HEK293T (cell line): ENCODE measurements at places on chromosomes 13 and 19.

DNA sequence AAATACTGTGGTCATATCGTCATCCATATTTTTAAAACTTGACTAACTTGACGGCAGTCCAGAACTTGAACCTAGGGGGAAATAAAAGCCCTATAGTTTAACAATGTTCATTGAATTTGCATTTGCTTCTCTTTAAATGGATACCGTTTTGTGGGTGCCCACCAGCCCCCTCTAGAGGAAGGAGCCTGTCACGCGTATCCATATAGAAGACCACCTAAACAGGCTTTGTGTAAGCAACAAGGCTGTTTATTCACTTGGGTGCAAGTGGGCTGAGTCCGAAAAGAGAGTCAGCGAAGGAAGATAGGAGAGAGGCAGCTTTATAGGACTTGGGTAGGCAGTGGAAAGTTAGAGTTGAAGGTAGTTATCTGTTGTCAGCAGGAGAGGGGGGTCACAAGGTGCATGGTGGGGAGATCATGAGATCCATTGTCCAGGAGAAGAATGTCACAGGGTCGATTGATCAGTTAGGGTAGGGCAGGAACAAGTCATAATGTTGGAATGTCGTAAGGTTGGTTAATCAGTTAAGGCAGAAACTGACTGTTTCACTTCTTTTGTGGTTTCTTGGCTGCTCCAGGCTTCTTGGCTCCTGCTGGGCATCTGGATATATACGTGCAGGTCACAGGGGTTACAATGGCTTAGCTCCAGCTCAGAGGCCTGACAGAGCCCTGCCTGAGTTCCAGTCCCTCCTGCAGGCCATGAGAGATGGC, 42.5 kb upstream of the ANKRD10 start:
- DNase-seq, result no peak

DNA sequence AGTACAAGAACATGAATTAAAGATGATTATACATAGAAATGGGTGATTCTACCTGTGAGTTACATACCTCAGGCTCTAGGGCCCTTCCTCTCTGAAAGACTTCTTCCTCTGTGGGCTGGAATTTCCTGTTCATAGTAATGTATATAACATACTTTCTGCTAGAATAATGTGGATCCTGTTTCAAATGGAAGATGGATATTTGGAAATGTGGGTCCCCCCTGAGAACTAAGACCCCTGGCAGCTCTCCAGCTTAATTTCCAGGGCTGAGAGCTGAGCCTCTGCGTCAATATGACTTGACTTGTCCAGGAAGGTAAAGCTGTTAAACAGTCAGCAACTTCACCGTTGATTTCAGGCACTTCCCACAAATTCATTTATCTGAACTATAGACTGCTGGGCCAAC, 296.3 kb downstream of the NALCN start:
- no peak for DNase-seq

GRCh38 chr19:4536798-4537197, 1.8 kb upstream of the PLIN5 start:
- DNase-seq, result no peak

DNA sequence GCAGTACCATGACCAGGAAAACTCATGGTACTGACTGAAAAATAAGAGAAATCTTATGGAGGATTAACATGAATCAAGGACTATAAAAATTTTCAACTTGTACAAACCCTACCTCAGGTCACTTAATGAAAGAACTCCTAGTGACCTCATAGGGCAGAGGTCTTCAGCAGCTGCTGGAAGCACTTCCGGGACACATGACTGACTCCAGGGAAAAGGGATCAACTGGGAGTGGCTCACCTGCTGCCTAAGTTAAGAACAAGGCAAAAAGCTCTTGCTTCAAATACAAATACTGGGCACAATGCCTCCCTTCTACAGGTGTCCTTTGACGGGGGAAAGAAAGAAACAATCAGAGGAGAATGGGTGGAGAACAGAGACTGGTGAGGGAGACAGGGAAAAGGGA, 18.6 kb downstream of the DOCK9 start:
- DNase-seq, result no peak

DNA sequence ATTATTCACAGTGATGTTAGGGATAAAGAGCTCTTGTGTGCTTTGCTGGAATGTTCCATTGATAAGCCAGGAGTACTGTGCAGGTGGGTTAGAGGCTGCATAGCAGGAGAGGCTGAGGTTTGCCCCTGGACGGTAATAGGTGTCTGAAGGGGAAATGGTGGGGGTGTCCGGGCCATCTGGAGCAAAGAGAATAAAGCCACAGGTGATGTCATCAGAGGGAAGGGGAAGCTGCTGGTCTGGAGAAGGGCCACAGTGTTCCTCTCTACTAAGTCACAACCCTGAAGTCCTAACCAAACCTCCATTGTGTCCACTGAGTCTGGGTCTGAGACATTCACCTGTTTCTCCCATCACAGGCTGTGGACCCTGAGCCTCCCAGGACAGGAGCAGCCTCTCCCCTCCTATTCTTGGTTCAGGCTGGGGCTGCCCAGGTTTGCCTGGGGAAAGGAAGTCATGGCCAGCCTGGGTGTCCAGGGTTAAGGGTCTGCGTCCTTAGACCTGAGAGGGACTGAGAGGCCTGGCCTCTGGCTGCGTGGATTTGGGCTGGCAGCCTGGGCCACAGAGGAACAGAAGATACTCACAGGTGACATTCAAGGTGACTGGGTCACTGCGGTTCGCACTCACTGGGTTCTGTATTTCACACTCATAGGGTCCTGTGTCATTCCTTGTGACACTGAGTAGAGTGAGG, 6.8 kb downstream of the CEACAM1 start:
- no peak for DNase-seq

DNA sequence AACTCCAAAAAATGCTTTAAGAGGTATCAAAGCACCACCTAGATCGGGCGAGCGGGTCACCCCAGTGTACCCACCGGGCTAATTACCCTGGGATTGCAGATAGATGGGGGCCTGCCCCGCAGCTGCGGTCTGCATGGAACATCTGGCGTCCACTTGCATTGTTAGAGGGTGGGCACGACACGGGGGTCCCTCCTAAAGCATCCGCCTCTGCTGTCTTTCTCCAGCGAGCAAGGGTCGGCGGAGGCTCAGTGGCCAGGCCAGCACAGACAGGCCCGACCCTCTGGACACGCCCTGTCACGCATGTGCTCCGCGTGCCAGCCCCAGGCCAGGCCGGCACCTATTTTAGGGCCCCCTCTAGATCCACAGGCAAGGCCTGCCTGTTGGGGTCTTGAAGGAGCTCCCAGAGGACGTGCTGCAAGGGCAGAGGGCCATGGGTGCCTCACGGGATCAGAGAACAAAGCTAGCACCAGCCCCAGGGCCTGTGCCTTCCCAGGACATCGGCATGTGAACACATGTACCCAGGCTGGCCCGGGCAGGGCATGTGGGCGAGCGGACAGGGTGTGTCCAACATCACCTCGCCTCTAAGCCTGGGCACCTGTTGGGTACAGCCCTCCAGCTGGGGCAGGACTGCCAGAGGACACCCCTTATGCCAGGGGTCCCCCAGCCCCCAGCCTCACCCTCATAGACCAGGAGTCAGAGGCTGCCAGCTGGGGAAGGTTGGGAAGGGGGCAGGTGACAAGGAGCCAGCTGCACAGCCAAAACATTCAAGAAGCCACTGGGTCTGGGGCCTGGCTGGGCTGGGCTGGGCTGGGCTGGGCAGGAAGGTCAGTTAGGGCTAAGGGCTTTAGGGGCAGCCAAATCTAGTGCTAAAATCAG, 35.6 kb upstream of the NANOS3 start:
- no peak for DNase-seq

GRCh38 chr19:14048443-14049153, 13.3 kb downstream of the PALM3 start:
- peak; percentile 80 for DNase-seq

- no peak for DNase-seq
Observed at GRCh38 chr19:32945260-32945659, 26.5 kb downstream of the CEP89 start.

DNA sequence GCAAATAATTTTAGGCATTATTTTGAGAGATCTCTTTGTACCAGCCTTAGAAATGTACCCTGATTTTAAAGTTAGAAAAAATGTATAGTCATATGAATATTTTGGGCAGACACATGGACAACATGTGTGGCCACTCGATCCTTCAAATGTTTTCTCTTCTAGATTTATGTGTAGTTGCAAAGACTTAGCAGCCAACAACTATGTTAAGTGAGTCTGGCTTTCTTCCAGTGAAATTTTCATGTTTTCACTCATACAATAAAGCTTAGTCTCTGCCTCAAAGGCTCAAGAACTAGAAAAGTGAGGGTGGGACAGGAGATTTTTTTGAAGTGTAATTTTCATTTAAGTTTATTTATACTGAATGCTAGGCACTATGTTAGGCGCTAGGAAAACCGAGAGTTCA, 207.7 kb upstream of the DACH1 start:
- no peak for DNase-seq

- no peak for DNase-seq
Observed at GRCh38 chr13:51348069-51348967, 8.8 kb downstream of the SERPINE3 start.

DNA sequence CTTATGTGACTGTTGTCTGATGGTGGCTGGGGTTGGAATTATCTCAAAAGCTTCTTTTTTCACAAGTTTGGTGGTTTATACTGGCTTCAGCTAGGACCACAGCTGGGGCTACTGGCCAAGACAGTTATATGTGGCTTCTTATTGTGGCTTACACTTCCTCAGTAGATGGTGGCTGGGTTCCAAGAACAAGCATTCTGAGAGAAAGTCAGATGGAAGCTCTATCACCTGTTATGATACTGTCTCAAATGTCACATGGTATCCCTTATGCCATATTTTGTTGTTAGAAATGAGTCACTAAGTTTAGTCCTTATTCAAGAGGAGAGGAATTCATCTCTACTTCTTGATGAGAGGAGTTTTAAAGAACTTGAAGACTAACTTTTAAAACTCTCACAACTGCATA, 41.6 kb downstream of the NDFIP2 start:
- DNase-seq, result no peak

DNA sequence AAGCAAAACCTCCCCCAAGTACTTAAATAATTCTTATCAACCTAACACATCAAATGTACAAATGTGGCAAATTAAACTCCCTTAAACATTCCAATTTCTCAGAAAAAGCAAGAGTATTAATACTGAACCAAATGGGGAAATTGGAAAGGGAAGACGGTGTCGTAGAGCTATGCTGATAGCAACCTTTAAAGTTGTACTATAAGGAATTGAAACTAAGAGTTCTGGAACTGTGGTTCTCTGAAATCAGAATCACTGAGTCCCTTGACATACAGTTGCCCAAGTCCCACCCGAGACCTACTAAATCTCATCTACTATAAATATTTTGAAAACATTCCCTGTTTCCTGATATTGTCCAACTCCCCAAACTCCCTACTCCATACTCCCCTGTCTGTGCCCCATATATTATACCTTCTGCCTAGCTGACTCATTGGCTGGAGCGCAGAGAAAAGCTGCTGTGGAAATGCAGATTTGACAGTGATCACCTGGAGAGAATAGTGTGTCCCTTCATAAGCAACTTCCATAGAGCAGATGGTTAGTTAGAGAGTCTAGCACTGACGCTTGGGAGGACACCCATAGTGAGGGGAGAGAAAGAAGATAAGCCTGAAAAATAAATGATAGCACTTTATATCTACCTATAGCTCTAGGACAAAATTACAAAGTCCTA, 51.4 kb upstream of the ITM2B start:
- DNase-seq, result no peak

- peak; percentile 100 for DNase-seq
Observed at GRCh38 chr19:18683109-18683957, at the start of gene CRTC1. Gene CRTC1, plus strand, starts transcription at chr19:18683680. Its CDS starts 23 bp downstream, at chr19:18683703.

- DNase-seq, result no peak
Observed at GRCh38 chr19:41529484-41530183, 46.3 kb upstream of the CEACAM21 start.

GRCh38 chr13:111093634-111094033, 21.5 kb upstream of the ARHGEF7 start:
- no peak for DNase-seq

- no peak for DNase-seq
Observed at GRCh38 chr19:18013210-18014111, 5.5 kb downstream of the ARRDC2 start.

- no peak for DNase-seq
Observed at GRCh38 chr13:39254601-39255000, 216.3 kb downstream of the NHLRC3 start.

DNA sequence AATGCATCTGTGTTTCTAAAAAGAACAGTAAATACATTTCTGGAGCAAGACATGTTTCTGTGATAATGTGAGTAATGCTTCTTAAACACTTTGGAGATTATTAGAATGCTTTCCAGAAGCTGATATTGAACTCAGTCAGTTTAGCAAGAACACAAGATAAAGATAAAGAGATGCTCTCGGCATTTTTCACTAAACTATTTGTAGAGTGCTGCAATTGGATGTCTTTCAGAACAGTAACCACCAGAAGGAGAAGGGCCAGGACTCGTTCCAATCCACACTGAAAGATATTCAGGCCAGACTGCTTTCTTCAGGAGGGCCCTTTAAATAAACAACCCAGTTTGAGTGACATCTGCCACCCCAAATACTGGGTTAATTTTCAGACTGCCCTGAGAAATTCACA, 456.0 kb downstream of the TBC1D4 start:
- DNase-seq, result no peak

- no peak for DNase-seq
Observed at GRCh38 chr19:51771376-51772130, 10.6 kb downstream of the FPR2 start.
